ENCODE measurements at places on chromosomes 3 and 15.

GRCh38 chr15:60627298-60627943, 148.5 kb upstream of the ICE2 start:
- DNase-seq = no peak

GRCh38 chr15:39215015-39215414, 365.9 kb upstream of the THBS1 start:
- peak; percentile 97 for DNase-seq

GRCh38 chr3:188649521-188649920, 495.6 kb downstream of the LPP start:
- DNase-seq = no peak

GRCh38 chr3:173920386-173920785, 522.8 kb downstream of the NLGN1 start:
- DNase-seq = no peak

- DNase-seq = no peak
These were observed 40.4 kb downstream of the KIF15 start for GRCh38 chr3:44802011-44802410.

- DNase-seq = peak; percentile 44
These were observed 84.1 kb downstream of the P3H2 start for GRCh38 chr3:190036631-190037030.

GRCh38 chr3:133278260-133279043, 121.4 kb upstream of the BFSP2 start:
- no peak for DNase-seq

GRCh38 chr3:152779653-152780052, 55.3 kb upstream of the P2RY1 start:
- DNase-seq = peak; percentile 85

DNA sequence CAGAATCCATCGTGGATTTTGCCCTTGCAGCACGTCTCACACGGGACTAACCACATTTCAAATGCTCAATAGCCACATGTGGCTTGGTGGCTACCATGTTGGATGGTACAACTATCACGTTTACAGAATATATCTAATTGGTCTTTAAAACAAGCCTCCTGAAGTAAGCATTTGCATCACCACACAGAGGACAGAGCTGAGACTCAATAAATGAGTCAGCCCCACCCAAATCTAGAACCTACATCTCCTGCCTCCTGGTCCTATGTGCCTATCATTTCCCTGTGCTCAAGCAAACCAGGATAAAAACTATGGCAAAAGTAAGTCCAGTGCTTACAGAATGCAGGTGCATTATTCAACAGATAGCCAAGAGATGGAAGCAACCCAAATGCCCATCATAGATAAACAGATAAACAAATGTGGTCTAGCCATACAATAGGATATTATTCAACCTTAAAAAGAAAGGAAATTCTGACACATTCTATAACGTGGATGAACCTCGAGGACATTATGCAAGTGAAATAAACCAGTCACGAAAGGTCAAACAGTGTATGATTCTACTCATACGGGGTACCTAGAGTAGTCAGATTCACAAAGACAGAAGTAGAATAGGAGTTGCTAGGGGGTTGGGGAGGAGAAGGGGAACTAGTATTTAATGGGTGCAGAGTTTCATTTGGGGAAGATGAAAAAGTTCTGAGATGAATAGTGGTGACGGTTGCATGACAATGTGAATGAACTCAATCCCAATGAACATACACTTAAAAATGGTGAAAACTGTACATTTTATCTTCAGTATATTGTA, 43.9 kb downstream of the SRGAP3 start:
- no peak for DNase-seq

DNA sequence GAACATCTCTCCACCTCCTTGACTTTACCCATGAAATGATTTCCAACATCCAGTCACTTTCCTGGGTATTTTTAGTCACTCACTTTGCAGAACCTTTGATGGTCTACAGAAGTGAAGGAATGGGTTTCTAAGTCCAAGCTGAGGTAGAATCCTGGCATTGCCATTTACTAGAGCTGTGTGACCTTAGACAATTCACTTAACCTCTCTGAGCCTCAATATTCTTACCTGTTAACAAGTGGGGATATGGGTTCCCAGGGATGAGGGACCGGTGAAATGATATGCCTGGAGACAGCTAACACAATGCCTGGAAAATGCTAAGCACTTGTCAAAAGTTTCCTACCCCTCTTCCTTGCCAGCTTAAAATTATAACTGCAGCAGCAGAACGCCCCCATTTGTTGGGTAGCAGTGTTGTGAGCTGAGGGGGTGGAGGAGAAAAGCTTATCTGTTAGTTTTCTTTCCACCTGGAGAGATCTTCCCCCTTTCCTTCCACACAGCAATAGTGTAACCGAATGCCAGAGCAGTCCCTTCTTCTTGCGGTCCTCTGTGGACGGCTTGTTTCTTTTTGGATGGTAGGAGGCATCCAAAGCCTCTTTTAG, 319.2 kb upstream of the LRRFIP2 start:
- DNase-seq = no peak

DNA sequence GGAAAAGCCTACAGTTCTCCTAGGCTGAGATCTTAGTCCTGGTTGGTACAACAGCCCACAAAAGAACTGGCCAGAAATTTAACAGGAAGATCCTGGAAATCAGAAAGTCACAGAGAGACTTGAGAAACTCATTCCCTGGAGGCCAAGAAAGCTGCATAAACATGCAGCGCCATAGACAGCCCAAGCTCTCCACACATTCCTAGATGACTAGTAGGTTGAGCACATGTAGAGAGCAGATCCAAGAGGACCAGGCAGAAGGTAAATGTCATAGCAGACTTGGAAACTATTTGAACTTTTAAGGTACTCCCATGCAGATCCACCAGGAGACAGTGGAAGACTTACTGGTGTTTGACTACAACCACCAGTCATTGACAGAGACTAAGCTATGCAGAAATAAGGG, 18.4 kb downstream of the KBTBD12 start:
- DNase-seq = no peak

- DNase-seq = peak; percentile 35
These were observed 32.2 kb upstream of the BCL6 start for GRCh38 chr3:187777331-187777941.

All from muscle of leg (tissue), 16 donors.